ENCODE measurements at places on chromosomes 13 and 19.

DNA sequence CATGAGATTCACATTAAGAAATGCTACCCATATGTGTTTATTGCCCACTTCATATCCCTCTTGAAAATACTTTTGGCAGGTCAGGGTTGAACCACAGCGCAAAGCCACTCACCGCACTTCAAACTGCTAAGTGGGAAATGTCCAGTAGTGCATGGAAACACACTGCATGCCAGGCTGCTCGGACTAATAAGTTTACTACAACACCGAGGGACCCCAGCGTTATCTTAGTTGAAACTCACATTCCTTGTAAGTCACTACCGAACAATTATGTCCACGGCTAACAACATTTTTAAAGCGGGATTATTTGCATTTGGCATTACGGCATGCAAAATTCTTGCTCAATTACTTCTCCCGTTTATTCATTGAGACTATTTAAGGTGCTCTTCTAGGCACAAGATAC lies 4.0 kb downstream of the BRD4 start:
- DNase-seq, result no peak

DNA sequence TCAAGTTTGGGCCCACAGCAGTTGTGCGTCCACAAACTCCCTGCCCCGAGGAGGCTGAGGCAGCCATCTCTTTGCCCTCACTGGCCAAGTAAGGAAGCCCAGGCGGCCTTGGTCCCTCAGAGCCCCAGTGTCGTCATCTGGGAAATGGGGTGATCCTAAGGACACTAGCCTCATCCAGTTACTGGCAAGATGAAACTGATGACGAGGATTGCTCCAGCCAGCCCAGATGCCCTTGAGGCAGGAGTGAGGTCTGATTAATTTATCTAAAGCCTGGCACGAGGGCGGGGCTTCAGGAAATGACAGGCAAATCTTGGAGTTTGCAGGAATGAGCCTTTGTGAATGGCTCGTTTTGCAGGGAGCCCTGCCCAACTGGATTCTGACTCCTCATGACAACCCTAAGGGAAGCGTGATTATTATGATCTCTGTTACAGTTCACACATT lies 5.6 kb downstream of the LIPE start:
- DNase-seq, result no peak

DNA sequence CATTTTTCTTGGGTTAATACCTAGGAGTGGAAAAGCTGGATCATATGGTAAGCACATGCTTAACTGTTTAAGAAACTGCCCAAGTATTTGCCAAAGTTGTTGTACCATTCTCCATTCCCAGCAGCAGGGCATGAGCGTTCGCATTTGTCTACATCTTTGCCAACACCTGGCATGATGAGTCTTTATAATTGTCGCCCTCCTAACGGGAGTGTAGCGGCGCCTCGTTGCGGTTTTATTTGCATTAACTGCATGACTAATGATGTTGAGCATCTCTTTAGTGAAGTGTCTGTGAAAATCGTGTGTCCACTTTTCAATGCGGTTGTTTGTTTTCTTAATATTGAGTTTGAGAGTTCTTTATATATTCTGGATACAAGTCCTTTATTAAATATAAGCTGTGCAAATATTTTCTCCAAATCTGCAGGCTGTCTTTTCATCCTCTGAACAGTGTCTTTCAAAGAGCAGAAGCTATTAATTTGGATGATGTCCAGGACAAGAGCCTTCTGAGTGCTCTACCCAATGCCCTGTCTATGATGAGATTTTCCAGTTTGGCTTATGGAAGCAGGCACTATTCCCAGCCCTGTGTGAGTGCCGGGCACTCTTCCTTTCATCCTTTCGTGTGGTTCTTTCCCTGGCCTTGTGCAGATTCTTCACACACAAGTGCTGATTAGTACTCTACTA lies 202.0 kb downstream of the FOXO1 start:
- no peak for DNase-seq

DNA sequence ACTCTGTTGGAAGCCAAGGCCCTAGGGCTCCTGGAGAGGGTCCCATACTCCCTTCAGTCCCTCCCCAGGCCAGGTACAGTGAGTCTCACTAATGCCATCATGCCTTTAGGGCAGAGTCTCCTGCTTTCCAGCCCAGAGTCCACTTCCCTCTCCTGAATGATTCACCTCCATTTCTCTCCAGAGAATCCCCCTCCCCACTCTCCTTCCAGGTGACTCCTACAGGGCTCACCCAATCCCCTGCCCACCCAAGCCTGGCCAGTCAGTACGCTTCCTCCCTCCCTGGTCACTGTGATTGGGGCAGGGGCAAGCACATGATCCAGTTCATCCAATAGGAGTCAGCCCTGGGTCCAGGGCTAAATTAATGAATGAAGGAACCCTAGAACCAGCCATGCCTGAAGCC lies 35.0 kb upstream of the PNMA8B start:
- no peak for DNase-seq

- DNase-seq, result no peak
These were observed 44.9 kb downstream of the SERTM1 start for GRCh38 chr13:36718686-36719085.

DNA sequence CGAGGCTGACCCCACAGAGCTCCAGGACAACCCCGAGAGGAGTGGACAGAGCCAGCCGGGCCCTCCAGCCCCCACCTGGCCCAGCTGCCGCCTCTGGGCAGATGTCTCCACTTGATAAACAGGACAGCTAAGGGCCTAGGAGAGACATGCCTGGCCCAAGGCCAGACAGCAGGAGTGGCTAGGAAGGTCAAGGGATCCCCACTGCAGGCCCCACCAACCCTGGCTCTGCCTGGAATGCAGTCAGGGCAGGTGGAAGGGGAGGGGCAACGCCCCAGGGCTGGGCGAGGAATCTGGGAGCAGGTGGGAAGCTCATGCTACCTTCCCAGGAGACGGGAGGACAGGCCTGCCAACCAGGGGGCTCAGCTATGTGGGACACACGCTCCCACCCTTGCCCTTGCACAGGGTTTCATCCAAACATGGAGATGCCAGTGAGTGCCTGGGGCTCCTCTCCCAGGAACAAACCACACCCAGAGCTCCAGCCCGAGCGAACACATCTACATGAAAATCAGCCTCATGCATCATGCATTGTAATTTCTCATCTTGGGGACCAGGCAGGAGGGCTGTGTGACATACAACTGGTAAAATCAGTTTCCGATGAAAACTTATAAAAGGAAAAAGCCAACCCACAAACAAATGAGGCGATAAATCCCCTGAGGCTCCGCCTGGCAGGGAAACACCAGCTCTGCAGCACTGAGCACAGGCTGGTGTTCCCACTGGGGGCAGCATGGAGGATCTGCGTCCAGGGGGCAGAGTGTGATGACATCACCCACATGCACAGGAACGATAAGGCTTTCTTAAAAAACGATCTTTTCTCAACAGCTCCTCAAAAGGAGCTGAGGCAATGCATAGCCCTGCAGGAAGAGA lies 25.0 kb downstream of the SH3GL1 start:
- no peak for DNase-seq

DNA sequence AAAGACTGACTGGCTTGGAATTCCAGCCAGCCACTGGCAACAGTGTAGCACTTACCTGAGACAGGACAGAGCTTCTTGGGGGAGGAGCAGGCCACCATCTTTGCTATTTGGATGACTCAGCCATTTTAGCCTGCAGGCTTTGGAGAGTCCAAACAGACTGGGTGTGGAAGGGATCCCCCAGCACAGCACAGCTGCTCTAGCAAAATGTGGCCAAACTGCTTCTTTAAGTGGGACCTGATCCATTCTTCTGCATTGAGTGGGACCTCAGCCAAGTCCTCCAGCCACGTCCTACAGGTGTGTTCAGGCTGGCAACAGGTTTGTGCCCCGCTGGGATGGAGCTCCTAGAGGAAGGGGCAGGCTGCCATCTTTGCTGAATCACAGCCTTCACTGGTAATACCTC lies 80.0 kb downstream of the NDFIP2 start:
- DNase-seq, result no peak

DNA sequence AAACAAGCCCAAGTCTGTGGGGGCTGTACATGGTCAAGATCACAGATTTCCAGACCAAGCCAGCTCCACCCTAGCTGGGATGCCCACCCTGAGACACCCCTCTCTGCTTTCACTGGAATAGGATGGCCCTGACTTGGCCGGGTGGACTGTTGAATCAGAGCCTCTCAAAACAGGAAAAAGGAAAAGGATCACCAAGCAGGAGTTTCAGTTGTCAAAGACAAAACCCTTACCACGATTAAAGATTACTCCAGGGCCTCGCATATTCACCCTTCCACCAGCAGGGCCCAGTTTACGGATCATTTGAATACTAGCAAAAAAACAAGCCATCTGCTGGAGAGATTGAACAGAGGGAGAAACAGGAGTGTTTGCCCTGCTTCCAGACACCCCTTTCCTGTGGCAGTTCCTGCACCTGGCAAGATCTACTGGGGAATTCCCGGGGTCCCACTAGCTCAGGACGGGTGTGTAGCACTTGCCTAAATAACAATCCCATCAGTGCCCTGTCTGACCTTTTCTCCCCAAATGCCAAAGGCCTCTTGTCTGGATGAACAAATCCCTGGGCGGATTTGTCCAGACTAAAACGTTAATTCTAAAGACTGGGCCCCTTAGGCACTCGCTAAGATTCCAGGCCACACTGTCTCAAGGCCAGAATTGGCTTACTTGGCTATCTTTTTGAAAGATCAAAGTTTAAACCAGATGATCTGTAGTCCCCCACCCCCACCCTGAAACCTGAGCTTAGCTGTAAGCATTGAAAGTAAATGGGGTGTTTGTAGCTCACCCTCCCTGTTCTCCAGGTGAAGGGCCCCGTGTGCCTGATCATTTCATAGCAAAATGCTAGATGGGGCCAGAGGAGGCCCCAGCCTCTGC lies 38.4 kb downstream of the ACTN4 start:
- DNase-seq, result no peak

GRCh38 chr19:56324436-56324835 lies 9.8 kb upstream of the ZSCAN5A start:
- DNase-seq, result no peak

- no peak for DNase-seq
These were observed 8.7 kb downstream of the MEGF8 start for GRCh38 chr19:42333975-42334696.

DNA sequence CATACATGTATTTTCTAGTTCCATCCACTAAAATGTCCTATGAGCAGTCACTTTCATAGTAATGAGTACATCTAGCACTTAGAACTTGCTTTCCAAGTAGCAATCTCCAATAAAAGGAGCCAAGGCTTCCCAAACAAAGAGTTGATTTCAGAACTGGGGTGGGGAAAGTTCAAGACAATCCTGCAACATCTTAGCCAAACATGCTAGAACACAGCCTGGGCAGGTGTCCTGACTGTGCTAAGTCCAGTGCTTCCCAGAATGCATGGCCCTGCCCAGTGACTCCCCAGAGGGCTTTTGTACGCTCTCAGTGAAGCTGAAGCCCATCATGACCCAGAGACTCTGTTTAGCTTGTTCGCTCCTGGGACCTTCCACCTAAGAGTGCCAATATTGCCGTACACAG lies 106.7 kb upstream of the UBAC2 start:
- no peak for DNase-seq

- no peak for DNase-seq
These were observed 50.0 kb downstream of the GAS6 start for GRCh38 chr13:113813749-113814434.

- no peak for DNase-seq
These were observed 62.3 kb upstream of the ZNF724 start for GRCh38 chr19:23312515-23312914.

DNA sequence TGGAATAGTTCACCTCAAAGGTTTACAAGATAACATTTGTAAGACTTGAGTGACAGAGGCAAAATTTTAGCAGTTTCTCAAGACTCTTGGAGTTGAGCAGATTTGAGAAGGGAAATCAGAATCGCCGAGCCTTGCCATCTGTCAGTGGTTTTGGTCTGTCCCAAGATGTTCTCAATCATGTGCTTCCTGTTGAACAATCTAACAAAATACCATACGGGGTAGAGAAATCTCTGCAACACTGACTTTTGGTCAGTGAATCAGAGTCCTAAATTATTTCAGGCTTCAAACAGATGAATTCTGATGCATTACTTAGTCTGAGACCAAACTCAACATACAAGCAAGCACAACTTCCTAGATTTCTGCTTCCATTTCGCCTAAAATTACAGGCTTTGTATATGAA lies 3.8 kb downstream of the KCTD12 start:
- no peak for DNase-seq

DNA sequence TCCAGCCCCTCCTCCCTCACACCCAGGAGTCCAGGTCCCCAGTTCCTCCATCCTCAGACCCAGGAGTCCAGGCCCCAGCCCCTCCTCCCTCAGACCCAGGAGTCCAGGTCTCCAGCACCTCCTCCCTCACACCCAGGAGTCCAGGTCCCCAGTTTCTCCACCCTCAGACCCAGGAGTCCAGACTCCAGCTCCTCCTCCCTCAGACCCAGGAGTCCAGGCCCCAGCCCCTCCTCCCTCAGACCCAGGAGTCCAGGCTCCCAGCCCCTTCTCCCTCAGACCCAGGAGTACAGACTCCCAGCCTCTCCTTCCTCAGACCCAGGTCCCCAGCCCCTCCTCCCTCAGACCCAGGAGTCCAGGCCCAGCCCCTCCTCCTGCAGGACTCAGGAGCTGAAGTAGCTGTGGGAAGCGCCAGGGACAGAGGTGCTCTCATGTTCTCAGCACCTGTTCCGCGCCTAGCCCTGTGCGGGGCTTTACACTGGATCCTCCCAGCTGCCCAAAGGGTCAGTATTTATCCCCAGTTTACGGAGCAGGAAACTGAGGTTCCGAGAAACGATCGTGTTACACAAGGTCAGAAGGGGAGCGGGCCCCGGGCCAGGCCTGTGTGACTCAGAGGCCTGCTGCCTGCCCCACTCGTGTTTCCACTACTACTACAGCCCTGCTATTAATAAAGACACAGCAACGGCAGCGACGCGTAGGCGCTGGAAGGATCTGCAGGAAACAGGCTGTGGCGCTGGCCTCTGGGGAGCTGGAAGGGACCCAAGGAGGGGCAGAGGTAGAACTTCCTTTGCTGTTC lies 1.7 kb upstream of the SBK3 start:
- no peak for DNase-seq

Data from right renal pelvis (tissue), 4 donors.